ENCODE measurements at places on chromosomes 11 and 22.

DNA sequence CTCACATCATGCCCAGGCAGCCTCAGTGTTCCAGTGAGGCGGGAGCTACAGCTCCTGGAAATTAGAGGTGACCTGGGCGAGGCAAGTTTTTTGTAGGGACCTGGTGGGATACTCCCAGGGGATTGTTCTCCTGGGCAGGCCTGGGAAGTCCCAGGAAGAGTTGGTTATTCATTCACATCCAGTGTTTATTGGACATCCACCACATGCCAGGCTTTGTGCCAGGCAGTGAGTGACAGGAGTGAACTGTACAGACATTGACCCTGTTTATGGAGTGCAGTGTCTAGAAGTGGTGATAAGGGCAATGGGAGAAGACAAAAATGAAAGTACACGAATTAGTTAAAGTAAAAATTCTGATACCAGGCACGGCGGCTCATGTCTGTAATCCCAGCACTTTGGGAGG is 29.4 kb downstream of the YWHAH start:
- DNase-seq = no peak

DNA sequence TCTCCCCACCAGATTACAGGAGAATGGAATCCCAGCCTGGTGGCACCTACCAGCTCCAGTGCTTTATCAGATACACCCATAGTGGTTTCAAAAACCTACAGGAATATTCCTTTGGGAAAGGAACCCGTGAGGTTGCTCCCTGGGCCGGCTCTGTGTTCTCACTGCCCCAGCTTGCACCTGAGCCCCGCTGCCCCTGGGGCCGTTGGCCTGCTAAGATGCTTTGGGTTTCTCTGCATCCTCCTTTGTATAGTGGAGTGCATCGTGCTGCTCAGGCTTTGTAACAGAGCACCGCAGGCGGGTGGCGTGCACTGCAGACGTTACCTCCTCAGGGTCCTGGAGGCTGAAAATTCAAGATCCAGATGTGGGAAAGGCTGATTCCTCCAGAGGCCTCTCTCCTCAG is 414.1 kb downstream of the BRD1 start:
- DNase-seq = no peak

GRCh38 chr22:32625985-32626384 is 151.4 kb downstream of the FBXO7 start:
- no peak for DNase-seq

GRCh38 chr11:60119710-60120109 is 31.2 kb downstream of the MS4A2 start:
- DNase-seq = no peak

GRCh38 chr11:29847219-29847618 is 169.6 kb downstream of the KCNA4 start:
- DNase-seq = no peak

- no peak for DNase-seq
These were observed 146.3 kb upstream of the B3GAT1 start for GRCh38 chr11:134558258-134558835.

GRCh38 chr22:37894939-37895670 is 11.0 kb upstream of the MICALL1 start:
- DNase-seq = no peak

GRCh38 chr11:35802221-35802620 is 139.6 kb downstream of the TRIM44 start:
- DNase-seq = no peak

DNA sequence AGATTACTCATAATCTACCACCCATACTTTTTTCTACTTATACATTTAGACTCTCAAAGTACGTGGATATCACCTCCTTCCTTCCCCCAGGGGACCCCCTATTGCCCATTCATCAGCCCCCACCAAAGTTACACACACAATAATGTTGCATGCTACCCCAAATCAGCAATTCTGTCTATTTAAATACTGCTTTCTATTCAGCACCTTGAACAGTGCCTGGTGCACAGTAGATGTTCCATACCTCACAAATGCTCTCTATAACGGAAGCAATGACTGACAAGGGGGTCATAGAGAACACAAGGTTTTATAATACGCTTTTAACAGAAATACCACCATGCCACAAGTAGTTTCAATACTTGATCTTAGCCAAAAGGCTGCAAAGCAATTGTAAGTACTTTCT is 370.7 kb downstream of the MIAT start:
- DNase-seq = no peak

GRCh38 chr11:35099278-35100012 is 39.5 kb upstream of the CD44 start:
- no peak for DNase-seq

GRCh38 chr11:130103296-130103814 is 33.7 kb downstream of the APLP2 start:
- DNase-seq = no peak

- DNase-seq = no peak
These were observed 347.0 kb downstream of the MIAT start for GRCh38 chr22:27004434-27004833.

DNA sequence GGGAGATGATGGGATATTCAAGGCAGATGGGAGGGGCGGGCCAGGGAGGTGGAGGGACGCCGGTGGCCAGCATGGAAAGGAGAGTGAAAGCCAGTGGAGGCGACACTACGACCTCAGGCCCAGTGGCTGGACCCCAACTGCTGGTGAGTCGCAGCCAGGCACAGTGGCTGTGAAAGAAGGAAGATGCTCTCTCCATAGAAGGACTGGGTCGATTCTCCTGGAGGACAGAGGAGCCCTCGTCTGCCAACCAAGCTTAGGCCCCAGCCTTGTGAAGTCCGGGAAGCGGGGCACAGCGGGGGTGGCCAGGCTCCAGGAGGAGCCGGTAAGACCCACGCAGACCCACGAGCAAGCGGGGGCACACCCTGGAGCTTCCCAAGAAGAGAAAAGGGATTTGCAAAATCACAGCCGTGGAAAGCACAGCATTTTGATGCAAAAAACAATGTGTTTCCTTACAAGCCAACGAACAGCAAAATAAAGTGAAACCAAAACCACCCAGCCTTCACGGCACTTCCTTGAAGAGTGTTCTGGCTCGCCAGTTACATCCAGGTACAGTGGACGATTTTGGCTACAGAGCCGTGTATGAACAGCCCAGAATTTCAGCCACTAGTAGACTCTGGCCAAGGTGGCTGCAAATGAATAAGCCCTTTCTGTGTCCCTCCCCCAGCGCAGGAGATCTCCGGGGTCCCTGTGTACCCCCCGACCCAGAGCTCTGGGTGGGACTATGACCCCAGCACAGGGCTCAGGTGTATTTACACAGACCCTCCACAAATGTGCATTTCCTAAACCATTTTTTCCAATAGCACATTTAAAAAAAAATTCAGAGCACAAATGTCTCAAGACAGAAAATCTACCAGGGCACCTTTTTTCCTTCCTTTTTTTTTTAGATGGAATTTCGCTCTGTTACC is 96.9 kb downstream of the TRMU start:
- no peak for DNase-seq

DNA sequence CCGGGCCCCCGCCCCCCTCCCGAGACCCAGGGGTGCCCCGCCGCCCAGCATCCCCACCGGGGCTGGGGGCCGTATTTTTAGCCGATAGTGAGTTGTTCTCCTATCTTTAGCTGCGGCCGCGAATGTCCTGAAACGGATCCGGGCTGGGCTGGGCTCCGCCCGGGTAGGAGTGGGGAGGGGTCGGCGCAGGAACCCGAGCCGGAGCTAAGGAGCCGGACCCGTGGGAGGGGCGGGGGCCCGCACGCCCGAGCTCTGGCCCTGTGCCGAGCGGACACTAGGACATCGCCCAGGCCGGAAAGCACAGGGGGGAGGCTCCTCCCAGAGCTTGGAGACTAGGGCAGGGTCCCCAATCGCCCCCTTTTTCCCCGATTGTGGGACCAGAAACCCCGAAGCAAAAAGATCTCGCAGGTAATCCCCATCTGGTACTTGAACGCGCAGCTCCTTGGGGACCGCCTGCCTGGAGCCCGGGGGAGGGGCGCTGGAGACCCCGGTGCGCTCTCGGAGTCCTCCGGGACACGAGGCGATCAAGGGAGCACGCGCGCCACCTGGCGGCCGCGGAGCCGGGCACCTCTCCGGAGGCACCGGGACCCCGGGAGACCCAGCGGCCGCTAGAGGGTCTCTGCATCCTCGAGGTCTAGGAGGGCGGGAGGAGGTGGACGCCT is 669 bp downstream of the CDC42EP2 start:
- no peak for DNase-seq

GRCh38 chr11:118289401-118289800 is 15.1 kb upstream of the CD3E start:
- no peak for DNase-seq

DNA sequence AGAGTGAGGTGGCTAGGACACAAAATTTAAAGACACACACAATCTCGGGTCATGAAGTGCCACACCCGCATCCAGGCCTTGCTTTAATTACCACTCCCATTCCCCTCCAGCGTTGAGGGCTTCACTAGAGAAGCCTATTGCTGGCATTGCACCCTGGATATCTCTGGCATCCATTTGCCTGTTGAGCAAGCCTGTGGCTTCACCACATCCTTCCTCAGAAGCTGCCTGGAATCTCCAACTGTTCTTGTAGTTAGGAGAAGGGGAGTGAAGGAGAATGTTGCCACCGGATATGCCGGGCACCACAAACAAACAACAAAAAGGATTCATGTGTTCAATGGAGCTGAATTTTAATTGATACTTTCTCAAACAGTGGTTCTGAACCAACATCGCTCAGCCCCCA is 34.4 kb upstream of the RCN1 start:
- no peak for DNase-seq

- DNase-seq = no peak
These were observed 250.8 kb downstream of the CNTN5 start for GRCh38 chr11:99271527-99271926.

DNA sequence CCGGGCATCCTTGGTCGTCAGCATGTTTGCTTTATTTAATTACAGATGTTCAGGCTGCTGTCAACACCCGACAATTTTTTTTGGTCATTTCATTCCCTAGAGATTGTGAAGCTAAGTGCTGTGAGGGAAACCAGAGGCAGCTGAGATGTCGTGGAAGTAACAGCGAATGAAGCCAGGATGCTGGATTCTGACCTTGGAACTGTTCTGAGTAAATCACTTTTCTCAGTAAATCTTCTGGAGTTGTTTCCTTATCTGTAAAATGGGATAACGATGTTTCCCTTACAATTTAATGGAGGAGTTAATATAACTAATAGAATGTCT is 390 bp upstream of the CKAP5 start:
- DNase-seq = no peak

DNA sequence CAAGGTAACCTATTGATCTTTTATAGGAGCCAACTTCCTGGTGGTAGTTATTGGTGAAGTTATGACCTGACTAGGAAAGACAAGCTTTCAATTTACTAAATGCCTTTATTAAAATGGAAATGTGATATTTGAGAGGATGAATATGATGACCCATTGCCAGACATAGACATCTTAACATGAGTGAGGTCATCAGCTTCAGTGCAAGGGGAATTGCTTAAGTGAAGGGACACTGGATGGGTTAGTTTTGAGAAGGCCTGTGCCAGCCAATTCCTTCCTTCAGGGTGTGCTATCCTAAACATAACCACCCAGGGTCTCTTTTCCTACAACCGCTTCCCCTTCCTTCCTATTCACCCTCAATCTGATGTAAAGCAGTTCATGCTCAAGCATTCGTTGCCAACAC is 21.5 kb downstream of the NAV2 start:
- DNase-seq = no peak

DNA sequence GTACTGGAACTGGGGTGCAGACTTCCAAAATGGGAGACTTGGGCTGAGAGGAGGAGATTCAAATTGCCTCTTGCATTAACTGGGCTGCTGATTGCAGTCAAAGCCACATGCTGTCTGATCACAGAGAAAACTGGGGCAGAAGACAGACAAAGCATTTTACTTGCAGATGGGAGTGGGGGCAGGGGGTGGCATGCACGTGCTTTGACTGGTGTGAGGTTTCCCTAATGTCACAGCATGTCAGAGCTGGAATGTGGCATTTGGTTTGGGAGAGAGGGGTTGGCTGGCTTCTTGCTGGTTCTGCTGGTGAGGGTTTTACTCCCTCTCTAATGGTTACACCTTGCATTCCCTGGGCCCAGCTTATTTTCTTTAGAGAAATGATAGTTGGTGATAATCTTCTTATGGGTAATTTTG is 2.9 kb downstream of the TUB start:
- no peak for DNase-seq

DNA sequence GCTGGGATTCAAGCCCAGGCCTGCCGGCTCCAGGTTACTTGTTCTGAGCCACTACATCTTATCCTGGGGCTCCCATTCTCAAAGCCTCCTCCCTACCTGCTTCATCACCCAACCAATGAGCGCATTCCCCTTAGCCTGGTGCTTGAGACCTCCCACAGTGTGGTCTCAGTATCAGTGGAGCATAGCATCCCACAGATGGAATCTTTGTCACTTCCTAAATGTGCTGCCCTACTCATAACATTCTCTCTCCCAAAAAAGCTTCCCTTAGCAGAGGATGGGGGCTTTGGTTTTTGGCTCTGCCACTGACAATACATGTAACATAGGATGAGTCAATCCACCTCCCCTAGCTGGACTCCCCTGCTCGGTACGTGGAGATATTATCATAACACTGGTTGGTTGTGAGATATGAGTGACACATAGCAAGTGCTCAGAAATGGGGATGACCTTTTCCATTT is 28.8 kb downstream of the TEAD1 start:
- no peak for DNase-seq

- no peak for DNase-seq
These were observed 519 bp upstream of the ART5 start for GRCh38 chr11:3642071-3642951.

DNA sequence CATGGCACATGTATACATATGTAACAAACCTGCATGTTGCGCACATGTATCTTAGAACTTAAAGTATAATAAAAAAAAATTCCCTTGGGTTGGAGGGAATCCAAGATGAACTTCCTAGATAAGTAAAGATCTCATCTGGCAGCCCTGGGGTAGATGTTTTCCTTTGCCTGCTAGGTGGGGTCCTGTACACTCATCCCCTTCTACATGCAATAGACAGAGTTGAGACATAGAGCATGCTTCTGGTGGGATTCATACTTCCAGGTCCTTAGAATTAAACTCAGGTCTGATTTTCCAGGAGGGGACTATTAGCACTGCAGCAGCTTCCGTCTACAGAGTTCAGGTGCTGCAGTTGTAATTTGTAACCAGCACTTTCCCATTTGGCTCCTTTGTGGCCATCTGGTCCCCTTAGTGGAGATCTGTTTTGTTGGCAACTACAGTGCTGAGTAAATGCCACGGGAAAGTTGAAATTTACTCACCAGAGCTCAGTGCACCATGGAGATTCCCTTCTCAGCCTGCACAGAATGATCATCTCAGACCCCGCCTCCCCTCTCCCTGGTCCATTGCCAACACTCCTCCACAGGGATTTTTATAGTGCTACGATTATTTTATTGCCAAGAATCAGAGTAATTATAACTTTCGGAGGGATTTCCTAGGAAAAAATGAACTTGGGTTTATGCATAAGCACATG is 220.1 kb upstream of the E2F8 start:
- peak; percentile 20 for DNase-seq
